ENCODE measurements at places on chromosomes 12 and 14.

- DNase-seq = no peak
Observed at GRCh38 chr14:104712881-104713734, 10.9 kb upstream of the ADSS1 start.

- DNase-seq = no peak
Observed at GRCh38 chr14:84042992-84043391, 1487.0 kb upstream of the FLRT2 start.

DNA sequence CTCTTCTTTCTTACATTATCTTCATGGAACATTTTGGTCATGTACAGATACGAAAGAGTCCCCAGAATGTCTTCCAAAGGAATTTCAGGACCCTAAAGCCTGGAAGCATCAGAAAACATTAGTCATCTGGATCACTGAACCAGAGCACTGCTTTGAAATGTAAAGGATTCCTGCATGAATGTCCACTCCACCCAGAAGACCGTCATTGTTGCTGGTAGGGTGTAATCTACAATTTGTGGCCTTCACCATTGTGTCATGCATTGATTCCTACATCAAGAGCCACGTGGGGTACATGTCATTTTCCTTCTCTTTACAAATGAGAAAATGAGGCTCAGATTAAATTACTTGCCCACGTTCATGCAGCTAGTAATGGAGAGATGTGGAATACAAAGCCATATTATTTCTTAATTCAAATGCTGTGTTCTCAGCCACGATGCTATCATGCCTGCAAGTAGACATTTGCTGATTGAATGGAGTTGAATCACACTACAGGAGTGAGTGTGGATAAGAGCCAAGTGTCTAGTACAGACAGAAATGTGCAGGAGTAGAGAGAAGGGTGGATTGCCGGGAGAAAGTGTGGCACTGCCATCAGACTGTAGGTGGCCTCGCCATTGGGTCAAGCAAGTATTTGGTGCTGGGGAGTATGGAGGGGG lies 231.2 kb downstream of the C12orf75 start:
- DNase-seq = peak; percentile 83

- no peak for DNase-seq
Observed at GRCh38 chr14:59044707-59045106, 143.8 kb upstream of the DAAM1 start.

- peak; percentile 34 for DNase-seq
Observed at GRCh38 chr12:67747869-67748742, 99.6 kb downstream of the DYRK2 start.

DNA sequence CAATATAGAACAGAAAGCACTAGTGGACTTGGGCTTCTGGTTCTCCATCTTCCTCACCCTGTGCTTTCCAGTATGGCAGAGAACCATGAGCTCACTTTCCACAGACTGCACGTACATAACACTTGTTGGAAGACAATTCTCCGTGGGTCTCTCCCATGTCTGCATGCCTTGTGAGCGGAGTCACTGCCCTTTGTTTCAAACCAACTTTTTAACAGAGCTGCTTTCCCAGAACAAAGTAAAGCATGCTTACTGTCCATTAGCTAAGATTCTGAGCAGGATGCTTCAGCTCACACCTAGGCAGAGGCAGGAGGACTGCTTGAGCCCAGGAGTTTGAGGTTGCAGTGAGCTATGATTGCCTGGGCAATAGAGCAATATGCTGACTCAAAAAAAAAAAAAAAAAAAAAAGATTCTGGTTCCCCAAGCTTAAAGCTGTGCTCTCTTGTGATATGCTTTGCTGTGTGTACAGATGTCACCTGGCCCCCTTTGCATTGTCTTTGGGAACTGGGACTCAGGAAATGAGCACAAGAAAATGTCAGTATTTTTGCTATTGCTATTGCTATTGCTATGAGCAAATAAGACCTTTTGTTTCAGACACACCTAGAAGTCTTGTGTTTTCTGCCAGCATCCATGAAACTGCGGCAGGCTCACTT lies 54.6 kb upstream of the PTGR2 start:
- DNase-seq = peak; percentile 81

- no peak for DNase-seq
Observed at GRCh38 chr12:132610866-132611602, 652 bp upstream of the LRCOL1 start.

- DNase-seq = no peak
Observed at GRCh38 chr12:32053881-32054624, 52.6 kb upstream of the BICD1 start.

DNA sequence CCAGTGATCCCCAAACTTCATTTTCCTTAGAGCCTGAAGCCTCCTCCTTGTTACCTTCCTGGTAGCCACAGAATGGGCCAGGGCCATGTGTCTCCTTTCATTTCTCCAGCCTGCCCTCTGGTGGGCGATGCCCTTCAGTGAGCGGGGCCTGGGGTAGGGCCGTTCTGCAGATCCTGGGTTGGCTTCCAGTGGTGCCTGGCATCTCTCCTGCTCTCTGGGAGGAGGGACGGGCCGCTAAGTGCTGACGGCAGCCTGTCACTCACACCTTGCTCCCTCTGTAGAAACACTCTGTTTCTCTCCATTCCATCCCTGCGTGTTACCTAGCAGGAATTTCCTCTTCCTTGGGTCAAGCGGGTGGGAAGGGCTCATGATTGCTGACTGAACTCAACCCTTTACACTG lies 232.1 kb downstream of the CACNA1C start:
- DNase-seq = peak; percentile 79

- no peak for DNase-seq
Observed at GRCh38 chr12:72077111-72077820, 138.6 kb downstream of the TPH2 start.

- DNase-seq = peak; percentile 30
Observed at GRCh38 chr12:82407481-82407880, 49.2 kb downstream of the METTL25 start.

DNA sequence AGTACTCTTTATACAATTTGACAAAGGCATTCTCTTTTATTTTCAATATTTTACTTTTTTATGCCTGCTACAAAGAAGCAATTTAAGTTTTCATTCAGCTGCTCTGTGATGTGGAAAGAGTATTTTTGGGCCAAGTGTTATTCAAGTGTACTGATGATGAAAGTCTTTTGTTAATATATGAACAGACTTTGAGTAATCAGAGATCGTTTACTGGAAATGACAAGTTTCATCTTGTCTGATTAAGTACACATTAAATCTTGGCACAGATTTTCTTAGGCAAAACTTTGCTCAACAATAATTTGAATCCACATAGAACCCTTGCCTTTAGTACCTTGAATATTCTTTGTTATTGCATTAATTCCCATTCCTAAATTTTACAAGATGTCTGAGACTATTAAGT lies 13.3 kb upstream of the PZP start:
- DNase-seq = peak; percentile 91

GRCh38 chr12:82650627-82651337 lies 35.9 kb upstream of the TMTC2 start:
- peak; percentile 50 for DNase-seq

DNA sequence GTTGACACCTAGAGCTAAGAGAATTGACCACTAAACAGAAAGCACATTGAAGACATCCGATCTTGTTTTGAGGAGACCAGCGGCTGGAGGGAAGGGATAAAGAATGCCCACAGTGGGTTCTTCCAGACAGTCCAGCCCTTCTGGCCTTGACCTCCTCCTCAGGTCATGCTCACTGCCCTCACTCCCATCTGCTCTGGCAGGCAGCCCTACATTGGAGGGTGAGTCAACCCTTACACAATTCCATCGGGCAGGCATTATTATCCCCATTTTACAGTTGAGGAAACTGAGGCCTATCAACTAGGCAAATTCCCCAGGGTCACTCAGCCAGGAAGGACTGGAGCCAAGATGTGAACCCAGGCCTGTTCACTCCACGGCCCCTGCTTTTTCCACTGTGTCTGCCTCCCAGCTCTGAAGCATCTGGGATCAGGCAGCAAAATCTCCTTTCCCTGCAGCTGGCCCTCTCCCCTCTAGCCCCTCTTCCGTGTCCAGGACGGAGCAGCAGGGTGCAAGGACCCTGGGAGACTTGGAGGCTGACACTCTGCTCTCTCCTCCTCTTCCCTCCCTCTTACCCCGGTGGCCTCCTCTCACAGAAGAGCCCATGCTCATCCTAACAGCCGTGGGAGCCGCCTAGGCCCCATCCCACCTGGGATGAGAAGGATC lies 5.3 kb downstream of the SCNN1A start:
- DNase-seq = peak; percentile 54

DNA sequence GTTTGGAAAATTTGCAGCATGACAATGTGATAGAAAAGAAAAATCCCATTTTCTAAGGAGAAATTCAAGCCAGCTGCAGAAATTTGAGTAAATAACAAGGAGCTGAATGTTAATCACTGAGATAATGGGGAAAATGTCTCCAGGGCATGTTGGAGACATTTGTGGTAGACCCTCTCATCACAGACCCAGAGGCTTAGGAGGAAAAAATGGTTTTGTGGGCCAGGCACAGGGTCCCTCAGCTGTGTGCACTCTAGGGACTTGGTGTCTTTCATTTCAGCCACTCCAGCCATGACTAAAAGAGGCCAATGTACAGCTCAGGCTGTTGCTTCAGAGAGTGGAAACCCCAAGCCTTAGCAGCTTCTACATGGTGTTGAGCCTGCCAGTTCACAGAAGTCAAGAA lies 111.4 kb upstream of the SYT10 start:
- no peak for DNase-seq

- DNase-seq = no peak
Observed at GRCh38 chr12:52604859-52605258, 3.6 kb upstream of the KRT72 start.

GRCh38 chr12:26279908-26280307 lies 84.5 kb downstream of the SSPN start:
- DNase-seq = no peak

DNA sequence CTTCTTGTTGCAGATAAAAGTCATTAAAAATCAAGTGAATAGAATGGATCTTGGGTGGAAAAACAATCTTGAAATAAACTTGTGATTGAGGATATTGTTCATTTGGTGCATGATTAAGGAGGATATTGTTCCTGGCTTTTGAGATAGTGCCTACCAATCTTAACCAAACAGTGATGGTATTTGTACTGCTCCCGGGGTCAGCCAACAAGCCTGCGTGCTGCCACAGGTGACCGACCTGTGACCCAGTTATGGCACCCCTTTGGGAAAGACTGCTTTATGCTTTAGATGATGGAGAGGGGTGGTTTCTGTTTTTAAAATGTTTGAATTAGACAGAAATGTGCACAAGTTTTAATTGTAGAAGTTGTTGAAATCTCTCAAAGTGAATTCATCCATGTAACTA lies 41.6 kb downstream of the SUDS3 start:
- DNase-seq = no peak

- DNase-seq = no peak
Observed at GRCh38 chr12:26535826-26536225, 297.2 kb downstream of the ITPR2 start.

DNA sequence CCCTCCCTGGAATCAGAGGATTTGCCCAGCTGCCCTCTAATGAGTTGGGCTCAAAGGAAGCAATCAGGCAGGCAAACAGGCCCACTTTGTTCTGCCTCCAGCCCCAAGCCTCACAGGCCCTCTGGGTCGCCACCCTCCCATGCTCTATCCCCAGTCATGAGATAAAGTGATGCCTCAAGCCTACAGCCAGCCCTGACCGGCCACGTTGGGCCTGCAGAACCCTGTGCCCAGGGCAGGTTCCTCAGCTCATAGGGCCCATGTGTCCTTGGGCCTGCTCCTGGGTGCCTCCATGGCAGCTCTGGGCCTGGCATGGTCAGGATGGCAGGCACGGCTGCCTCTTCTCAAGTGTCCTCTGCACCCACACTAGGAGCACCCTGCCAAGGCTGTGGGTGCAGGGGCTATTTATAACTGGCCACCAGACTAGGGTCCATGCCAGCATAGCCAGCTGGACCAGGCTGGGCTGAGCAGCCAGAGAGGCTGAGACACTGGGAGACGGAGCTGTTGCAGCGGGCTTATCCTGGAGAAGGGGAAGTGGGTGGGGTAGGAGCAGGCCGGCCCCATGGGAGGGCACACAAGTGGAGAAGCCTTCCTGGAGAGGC lies 20.2 kb downstream of the HDAC7 start:
- no peak for DNase-seq

DNA sequence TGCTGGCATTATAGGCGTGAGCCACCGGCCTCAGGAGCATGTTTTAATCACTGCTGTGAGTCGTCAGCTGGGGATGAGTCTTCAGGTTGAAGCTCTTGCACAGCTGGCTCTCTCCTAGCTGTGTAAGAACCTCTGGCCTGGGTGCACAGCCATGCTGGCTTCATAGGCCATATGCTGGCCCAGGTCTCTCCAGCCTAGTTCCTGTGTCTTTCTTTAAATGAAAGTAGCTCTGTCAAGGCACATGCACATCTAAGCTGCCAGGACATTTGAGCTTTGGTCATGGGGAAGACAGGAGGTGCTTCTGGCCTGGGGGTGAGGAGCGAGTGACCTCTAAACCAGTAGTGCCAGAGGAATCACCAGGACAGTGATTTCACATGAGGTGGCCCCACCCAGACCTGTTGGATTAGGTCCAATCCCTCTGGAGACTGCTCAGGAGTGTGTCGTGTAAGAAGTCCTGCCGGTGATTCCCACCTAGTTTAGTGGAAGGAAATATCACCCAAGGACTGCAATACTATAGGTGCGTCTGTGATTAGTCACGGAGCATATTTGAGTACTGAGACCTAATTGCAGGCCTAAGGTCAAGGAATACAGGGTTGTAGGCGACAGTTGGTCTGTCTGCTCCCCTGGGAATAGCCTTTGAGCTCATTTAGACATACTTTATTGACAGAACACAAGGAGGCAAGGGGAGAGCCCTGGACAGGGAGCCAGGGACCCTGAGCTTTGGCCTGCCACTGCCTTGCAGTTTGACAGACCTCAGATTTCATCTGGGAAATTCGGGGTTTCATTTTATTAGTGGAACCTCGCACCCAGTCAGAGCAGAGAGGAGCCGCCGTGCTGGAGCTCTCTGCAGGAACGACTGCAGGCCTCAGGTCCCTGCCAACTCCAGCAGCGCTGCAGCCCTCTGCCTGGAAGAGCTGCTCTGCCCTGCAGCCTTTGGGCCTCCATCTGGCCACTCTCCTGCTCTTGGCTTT lies 67.0 kb downstream of the ANKRD9 start:
- no peak for DNase-seq

DNA sequence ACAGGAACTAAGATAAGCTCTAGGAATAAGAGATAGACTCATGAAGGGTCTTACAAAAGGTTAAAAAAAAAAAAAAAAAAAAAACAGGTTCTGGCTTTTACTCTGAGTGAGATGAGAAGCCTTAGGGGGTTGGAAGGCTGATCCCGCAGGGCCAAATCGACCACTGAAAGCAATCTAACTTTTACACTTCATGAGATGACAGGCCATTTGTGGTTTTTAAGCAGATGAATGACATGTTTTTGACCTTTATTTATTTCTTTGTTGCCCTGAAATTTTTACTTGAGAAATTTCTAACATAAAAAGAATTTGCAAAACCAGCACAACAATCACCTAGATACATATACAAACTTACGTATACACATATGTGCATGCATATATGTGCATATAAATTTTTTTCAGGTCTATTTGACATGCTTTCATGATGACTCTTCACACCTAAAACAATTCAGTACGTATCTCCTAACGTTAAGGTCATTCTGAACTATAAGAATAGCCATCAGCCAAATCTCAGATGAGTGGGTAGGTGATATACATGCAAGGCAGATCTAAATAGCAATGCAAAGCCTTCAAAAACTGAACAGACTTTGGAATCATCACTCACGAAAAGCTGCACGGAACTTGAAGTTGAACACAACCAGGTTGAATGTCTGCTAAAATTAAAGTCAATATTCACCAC lies 87.0 kb downstream of the R3HDM2 start:
- DNase-seq = no peak

- peak; percentile 76 for DNase-seq
Observed at GRCh38 chr12:54201001-54201794, 12.4 kb upstream of the SMUG1 start.

GRCh38 chr14:29805415-29806123 lies 122.1 kb downstream of the PRKD1 start:
- DNase-seq = peak; percentile 98
